ENCODE measurements at places on chromosomes 2 and 18. TPM values are rescaled to one million over a fixed set of nuclear protein-coding genes. Genes with fewer than 3 reads are reported as not detected.

Gene ALPG
- polyA plus RNA-seq = not detected

Gene REEP1
- polyA plus RNA-seq = 88.7 TPM

Gene DPP4
- polyA plus RNA-seq = 4.3 TPM

Gene ANKRD30BL
- polyA plus RNA-seq = 0.08 TPM

Gene DNAJC5G
- 0.34 TPM for polyA plus RNA-seq

Gene CD207
- 0.27 TPM for polyA plus RNA-seq

Gene ALLC
- not detected for polyA plus RNA-seq

Gene RBM44
- polyA plus RNA-seq = 0.93 TPM

Gene UGT1A3
- not detected for polyA plus RNA-seq

Gene AQP12A
- 0.74 TPM for polyA plus RNA-seq

Gene VRK2
- polyA plus RNA-seq = 14.6 TPM

Gene CRYBA2
- not detected for polyA plus RNA-seq

Gene CLEC4F
- 0.36 TPM for polyA plus RNA-seq

Gene RNF152
- 5.5 TPM for polyA plus RNA-seq

Gene HS6ST1
- polyA plus RNA-seq = 26.8 TPM

Gene LAMA1
- polyA plus RNA-seq = 1.2 TPM

Gene ASB18
- 14.5 TPM for polyA plus RNA-seq

Gene ZNF385B
- polyA plus RNA-seq = 7.9 TPM

Gene MAT2A
- polyA plus RNA-seq = 188 TPM

Gene SULT1C4
- 17.3 TPM for polyA plus RNA-seq

Gene RBM43
- polyA plus RNA-seq = 10.7 TPM

Gene KIAA2012
- 0.19 TPM for polyA plus RNA-seq

Gene PRR30
- not detected for polyA plus RNA-seq

Gene ERICH2
- 0.56 TPM for polyA plus RNA-seq

Gene CRYGC
- not detected for polyA plus RNA-seq

Gene AGBL5
- 18.8 TPM for polyA plus RNA-seq

Data from hindlimb muscle (tissue), 1 donor.